ENCODE measurements at places on chromosomes 5 and 9.

DNA sequence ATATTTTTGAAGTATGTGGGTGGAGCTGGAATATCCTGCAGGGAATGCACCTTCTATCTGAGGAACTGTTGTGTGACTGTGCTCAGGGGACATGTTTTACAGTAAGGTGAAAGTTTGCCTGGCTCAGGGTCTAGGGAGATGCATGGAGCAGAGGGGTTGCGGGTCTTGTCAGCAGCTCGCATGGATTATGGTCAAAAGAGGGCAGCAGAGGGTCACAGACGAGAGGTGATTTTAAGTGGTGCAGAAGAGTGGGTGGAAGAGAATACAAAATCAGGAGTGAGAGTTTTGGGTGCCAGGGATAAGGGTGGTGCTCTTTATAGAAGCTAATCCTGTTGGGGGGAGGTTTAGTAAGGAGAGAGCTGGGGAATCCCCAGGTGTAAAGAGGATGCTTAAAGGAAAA lies 53.5 kb upstream of the GRIN3A start:
- DNase-seq = no peak

DNA sequence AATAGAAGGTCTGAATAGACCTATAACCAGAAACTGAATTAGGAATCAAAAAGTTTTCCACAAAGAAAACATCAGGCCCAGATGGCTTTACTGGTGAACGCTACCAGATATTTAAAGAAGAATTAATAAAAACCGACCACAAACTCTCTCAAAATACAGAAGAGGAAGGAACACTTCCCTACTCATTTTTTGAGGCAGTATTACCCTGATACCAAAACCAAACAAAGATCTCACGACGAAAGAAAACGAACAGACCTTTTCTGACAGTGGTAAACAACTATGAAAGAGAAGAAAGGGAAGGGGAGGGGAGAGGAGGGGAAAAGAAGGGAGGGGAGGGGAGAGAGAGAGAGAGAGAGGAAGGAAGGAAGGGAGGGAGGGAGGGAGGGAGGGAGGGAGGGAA lies 13.5 kb downstream of the B4GALT1 start:
- DNase-seq = no peak

- DNase-seq = no peak
These were observed 141.7 kb upstream of the PRLR start for GRCh38 chr5:35371951-35372426.

DNA sequence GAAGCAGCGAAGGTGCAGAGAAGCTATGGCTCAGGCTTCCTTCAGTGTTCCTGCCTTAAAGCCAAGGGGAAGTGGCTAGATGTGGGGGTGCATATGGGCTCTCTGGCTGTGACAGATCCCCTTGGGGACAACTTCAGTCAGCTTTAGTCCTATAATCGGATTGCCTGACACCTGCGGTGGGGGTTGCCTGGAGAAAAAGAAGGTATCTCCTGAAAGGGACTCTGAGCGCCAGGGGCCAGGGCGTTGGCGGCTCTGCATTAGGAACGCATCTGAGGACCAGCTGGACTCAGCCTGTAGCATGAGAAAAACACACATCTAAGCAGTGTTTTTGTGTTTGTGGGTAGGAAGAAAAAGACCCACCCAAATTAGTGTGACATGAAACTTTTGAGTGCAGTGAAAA lies 84.3 kb upstream of the OTULINL start:
- no peak for DNase-seq

DNA sequence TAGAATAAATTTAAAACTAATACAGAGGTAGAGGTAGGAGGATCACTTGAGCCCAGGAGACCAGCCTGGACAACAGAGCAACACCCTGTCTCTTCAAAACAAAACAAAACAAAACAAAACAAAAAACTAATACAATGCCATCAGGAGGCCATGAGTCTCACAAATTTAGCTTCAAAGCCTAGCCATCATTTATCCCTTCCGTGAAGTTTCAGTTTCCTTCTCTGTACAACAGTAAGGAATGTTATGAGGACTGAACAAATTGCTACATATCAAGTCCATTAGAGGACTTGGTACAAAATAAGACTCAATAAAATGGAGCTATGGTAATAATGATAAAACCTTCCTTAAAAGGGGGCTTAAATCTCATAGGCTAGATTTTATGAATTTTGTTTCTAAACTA lies 60.8 kb downstream of the MAPKAP1 start:
- DNase-seq = no peak

DNA sequence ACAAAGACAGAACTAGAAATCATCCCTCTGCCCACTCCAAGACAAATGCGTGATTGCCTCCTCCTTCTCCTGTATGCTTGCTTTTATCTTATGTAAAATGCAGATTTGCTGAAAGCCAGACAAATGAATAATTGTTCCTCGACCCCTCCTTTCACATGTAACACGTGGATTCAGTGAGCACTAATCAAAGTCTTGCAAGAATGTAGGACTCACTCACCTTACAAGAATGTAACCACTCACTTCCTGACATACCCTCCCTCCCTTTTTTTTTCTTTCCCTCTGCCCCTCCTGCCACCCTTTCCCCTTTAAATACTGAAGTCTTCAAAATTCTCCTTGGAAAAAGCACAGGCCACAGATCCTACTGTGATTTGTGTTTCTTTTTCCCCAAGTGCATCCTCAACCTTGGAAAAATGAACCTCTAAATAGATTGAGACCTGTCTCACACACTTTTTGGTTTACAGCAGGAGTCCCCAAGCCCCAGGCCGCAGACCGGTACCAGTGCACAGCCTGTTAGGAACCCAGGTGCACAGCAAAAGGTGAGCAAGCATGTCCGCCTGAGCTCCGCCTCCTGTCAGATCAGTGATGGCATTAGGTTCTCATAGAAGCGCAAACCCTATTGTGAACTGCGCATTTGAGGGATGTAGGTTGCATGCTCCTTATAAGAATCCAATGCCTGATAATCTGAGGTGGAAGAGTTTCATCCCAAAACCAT lies 29.4 kb upstream of the HSD17B3 start:
- DNase-seq = no peak

DNA sequence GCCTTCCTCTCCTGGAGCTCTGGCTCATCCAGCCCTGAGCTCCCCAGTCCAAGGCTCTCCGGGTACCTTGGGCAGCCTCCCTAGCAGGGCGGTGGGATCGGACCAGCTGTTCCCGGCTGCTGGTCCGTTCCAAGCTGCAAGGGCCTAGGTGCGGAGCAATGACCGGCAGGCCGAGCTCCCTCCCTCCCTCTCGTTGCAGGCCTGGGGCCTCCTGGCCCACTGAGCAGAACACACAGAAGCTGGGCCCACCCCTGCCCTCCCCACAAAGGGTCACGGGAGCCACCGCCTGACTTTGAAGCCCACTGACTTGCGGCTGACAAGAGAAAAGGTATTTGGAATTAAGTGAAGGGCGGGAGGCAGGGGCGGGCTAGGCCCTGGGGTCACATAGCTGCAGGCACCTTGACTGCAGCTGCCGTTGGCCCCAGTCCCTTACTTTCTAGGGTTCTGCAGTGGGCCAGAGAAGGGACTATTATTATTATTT lies 104.7 kb upstream of the IER5L start:
- DNase-seq = no peak

DNA sequence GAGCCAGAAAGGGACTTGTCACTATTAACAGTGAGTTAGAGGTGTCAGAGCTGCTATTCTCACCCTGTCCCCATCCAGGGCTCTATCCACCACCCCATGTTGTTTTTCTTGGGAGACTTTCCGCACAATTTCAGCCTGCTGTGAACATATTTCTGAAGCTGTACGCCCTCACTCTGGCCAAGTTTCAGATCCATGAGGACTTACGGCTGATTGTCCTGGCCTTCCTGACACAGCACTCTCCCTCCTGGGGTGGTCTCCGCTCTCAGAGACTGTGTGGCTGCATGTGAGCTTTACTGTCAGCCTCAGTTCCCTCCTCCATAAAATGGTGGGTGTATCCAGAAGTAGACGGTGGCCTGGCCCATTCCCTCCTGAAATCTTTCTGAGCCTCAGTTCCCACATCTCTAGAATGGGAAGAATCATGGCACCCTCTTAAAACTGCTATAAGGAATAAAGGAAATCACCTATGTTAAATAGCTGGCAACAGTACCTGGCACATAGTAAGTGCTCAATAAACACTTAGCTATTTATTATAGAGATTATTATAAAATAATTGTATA lies 804 bp upstream of the IL17B start:
- no peak for DNase-seq

DNA sequence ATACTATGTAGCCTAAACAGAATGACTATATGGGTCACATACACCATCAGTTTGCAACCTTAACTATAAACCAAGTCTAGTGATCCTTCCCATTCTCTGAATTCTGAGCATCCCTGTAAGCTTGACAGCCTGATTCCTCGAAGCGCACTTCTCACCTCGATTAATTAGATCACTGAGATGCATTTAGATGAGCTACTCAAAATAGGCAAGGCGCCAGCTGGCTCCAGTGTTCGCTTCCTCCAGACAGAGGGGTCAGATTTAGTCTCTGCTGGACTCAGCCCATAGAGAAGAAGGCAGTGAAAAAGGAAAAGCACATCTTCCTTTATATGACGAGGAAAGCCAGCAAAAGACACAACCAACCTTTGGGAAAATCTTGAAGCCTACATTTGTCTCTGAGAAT lies 371.5 kb downstream of the MLLT3 start:
- no peak for DNase-seq

- DNase-seq = peak; percentile 31
These were observed 185.9 kb downstream of the MSX2 start for GRCh38 chr5:174910245-174910737.

GRCh38 chr9:89574309-89574708 lies 30.5 kb upstream of the GADD45G start:
- no peak for DNase-seq

DNA sequence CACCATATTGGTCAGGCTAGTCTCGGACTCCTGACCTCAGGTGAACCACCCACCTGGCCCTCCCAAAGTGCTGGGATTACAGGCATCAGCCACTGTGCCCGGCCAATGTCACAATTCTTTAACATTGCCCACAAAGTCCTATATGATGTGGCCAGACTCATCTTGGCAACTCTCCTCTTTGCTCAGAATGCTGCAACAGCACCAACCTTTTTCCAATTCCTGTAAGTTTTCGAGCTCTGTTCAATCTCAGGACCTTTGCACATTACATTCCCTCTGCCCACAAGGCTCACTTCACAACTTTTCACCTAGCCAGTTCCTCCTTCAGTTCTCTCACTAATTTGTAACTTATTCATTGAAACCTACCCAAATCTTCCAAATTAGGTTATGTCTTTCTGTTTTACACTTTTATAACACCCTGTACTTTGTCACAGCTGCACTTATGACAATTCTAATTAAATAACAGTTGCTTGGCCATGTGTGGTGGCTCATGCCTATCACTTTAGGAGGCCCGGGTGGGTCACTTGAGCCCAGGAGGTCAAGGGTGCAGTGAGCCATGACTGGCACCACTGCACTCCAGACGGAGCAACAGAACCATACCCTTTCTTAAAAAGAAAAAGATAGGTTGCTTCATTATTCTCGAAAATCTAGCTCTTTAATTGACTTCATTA lies 30.9 kb upstream of the GLDC start:
- no peak for DNase-seq

DNA sequence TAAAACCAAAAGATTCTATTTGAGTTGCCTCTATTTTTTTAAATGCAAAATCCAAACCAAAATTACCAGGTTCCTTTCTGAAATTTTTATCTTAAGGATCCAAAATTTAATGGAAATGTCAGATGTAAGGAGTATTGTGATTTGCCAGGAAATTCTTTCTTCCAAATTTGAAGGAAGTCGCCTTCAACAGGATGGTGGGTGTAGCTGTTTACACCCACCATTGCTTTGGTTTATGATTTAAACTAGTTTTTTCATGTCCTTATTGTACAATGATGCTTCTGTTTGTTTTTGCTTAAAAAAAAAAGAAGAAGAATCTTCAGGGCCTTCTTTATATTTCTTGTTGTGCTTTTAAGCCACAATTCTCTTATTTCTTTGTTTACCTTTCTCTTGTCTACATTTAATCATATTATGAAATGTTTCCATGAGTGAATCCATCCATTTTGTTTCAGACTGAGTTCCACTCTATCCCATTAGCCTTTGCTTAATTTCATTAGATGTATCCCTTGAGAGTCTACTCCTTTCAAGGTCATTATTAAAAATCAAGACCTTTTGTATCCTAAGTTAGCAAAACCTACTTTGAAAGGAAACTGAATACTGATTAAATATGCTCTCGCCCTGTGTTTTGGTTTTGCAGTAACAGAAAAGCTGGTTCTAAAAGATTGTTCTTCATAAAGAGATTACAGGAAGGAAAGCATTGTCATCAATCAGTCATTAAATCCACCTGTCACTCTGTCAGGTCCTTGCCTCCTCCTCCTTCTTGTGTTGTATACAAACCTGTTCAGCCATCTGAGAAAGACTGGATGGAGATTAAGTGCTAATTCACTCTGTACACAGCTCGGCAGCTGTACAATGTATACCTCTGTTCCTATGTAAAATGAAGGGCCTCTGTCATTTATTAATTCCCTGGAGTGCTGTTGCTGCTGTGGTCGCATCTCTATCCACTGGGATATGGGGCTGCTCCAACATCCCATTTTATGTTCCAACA lies 45.5 kb upstream of the SLC2A8 start:
- DNase-seq = no peak

- DNase-seq = no peak
These were observed 82.1 kb downstream of the HRH2 start for GRCh38 chr5:175740014-175740413.

- no peak for DNase-seq
These were observed 39.8 kb downstream of the POLK start for GRCh38 chr5:75551471-75551870.

DNA sequence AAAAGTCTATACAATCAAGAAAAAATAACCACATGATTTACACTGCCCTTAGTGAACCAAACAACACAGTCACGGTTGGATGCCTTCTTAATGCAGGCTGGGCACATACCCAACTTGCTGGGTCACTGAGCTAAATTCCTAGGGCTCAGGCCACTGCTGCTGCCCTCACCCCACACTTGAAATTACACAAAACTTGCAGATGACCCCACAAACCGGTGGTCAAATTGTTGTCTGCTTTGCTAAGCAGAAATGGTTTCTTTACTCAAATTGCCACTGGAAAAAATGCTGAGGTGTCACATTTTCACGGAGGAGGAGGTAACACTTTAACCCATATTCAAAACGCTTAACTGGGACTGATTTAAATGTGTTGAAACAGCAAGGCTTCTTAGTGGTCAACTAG lies 62.4 kb downstream of the HMHB1 start:
- no peak for DNase-seq

DNA sequence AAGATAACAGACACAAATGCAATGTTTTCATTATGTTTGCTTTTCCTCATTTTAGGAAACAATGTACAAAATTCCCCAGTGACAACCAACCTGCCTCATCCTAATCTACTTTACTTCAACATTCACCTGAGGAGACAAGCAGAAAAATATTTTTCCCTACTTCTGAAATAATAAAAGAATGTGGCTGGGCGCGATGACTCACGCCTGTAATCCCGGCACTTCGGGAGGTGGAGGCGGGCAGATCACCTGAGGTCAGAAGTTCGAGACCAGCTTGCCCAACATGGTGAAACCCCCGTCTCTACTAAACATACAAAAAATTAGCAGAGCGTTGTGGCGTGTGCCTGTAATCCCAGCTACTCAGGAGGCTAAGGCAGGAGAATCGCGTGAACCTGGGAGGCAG lies 36.9 kb downstream of the MYO10 start:
- DNase-seq = no peak

GRCh38 chr5:155532621-155533311 lies 519.2 kb downstream of the KIF4B start:
- DNase-seq = no peak

Measured in CD4-positive, alpha-beta T cell (primary cell).